ENCODE measurements at places on chromosomes 1 and 21.
A peak's percentile ranks its signal among the peaks of the same experiment; 100 is the strongest.

DNA sequence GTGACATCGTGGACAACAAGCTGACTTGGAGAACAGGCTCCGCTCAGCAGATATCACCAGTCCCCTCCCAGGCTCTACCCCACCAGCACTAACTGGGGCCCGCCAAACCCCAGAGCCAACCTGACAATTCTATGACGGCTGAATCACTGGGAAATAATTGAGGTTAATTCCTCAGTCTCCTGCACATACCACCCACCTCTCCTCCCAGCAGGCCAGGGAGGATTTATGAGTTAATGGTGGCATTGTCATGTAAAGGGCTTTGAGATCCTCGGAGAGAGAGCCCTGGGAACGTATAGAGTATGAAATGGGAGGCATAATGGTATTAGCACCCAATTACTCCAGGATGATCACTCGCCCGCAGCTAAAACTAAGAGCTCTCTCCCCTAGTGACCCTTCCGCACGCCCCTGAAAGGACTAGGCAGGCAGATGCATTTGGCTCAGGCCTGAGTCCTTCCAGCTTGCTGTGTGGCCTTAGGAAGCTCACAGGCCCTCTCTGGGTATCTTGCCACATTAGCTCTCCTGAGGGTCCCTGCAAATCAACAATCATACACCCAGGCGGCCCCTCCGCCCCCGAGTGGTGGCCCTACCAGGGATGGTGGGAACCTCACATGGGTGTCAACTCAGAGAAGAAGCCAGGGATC, 27.3 kb upstream of the PAX7 start:
- no peak for DNase-seq

- no peak for DNase-seq
Observed at GRCh38 chr1:51910221-51911000, 31.9 kb upstream of the NRDC start.

DNA sequence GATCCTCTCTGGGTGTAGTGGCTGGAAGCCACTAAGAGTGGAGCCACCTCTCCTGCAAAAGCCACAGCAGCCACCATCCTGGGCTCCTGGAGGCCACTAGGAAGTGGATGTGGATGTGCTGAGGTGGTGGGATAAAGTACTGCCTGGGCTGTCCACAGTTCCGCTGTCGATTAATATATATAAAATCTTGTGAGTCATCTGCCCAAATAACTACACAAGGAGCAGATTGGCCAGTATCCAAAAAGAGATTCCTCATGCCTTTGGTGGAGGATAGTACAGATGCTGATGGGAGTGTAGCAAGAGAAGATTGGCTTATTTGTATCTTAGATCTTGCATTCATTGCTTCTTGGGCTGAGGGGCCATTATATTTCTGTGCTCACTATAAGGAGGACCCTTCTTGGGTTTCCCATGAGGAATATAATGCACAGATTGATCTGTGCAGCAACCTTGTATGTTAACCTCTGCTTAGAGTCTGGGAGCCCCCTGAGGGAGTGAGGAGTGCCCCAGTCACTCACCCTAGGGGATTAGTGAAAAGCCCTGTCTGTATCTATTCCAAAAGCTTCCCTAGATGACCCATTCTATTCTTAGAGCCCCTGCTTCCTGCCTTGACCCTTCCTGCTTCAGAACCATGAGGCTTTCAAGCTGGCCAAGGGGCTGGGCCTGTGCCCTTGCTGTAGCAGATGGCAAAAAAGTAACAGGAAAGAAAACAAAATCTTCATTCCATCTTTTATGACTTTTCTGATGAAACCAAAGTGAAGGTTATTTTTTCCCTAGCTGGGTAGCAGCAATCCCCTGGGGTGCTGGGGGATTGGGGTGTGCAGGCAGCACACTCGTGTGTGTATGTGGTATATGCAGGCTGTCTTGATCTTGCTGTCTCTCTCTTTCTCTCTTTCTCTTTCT, 31.7 kb downstream of the RCSD1 start:
- no peak for DNase-seq

DNA sequence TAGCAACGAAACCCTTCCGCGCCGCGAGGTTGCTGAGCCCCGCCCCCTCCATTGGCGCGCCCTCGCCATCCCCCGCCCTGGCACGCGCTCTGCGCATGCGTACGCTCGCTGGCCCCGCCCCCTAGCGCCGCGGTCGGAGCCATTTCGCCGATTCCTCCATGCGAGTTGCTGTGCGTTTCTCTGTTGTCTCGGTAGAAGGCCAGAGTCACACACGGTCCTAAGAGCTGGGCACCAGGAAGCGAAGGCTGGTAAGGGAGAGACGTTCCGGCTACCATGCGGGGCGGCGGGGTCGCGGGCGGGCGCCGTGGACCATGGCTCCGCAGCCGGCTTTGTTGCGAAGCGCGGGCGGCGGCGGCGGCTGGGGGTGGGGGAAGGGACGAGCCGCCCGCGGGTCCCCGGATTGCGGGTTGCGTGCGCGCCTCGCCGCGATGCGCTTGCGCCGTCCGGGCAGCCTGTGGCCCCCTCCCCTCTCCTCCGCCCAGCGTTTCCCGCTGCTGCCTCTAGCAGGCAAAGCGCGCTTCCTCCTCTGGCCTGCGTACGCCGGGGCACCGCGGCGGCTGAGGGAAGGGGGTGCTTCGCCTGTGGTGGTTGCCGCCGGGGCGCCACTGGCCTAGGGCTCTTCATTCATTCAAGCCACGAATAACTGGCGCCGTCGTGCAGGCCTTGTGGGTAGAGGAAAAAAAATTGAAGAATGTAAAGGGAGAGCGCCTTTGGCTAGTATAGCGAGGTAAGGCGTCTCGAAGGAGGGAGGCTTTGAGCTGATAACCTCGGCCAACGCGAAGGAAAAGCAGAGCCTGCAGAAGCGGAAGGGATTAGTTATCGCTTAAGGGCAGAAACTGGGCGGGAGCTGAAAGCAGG, at the start of gene DHX9:
DHX9 (plus strand) TSS at position 139 of the 858 bp plus-strand sequence. CDS start 3,220 bp downstream, outside the sequence.
- DNase-seq = peak; percentile 95

DNA sequence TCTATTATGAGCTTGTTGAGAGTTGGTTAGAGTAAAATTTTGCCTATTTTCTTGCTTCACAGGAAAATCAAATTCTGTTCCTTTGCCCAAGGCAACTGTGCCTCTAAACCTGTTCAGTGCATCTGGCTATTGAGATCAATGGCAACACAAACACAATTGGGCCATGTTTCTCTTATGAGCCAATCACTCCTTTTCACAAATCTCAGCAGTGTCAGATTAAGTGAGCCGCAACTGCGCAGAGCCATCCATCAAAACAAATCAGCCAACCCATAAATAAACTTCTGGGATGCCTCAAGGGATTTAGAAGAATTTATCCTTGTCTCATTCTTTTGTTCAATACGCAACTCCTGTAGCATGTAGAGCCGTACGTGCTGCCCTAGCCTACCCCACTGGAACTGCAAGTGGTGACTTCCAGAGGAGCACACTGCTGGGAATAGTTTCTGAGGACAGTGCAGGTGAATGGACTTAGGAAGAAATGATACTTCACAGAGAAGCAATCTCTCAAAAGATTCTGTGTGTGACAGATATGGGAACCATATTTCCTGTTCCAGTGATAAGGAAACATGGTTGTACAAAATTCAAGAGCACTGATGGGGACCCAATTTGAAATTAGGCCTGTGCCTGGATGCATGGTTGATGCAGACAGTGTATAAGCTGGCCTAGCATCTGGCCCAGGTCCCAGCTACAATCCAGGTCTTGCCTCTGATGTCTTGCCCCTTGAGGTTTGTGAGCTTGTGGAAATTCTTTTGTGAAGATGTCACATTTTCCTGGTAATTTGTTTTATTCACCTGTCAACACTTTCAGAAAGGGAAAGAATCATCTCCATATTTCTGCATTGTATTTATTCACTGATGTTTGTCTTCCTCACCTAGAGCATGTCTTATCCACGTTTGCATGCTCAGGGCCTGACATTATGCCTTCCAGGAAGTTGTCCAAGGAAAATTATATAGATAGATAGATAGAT, 166.2 kb downstream of the URB2 start:
- DNase-seq = no peak

DNA sequence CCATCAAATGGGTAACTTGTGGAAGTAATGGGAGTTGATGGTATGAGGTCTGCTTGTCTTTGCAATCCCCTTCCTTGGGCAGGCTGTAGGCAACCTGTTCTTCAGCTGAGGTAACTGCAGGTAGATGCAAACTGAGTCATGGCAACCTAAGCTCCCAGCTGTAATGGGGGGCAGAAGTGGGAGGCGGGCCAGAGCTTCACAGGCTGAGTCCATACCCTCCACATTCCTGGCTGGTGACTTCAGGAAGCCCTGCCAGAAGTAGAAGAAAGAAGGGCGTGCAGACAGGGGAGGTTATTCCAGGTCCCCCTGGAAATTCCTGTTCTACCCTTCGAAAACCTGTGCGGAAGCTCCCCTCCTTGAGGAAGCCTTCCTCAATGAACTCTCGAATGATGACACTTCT, 44.9 kb downstream of the ARHGEF11 start:
- no peak for DNase-seq

GRCh38 chr21:40372506-40372905, 474.5 kb downstream of the DSCAM start:
- DNase-seq = no peak

DNA sequence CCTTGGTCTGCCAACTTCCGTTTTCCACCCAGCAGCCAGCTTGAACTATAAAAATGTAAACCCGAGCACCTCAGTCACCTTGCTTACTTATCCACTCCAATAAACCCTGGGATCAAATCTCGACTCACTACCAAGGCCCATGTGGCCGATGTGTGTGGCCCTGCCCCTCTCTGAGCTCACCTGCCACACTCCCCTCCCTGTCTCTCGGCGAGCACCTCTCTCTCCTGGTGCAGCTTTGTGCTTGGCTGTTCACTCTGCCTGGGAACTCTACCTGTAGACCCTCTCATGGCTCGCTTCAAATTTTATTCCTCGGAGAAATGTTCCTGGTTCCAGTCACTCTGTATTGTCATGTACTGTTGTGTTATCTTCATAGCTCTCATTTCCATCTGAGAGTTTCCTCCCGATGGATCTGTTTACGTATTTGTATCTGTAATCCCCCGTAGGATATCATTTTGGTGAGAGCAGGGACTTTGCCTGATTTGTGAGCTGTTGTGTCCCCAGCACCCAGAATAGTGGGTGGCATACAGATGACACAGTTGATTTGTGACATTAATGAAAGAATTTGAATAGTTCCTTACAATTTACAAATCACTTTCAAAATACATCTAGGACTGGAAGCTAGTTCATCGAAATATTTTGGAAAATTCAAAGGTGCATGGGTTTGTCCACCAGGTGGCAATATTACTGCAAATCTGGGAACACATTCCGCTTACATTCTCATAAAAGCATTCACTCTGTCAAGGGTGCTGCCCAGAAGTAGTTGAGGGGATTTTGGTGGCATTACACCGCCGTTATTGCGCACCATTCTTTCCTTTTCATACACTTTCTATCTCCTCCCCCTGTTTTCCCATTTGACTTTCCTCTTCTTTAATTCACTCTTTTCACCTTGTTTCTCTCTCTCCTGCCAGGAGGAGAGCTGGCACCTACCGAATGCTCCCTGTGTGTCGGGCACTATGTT, 95.3 kb downstream of the ABCA4 start:
- no peak for DNase-seq

GRCh38 chr1:31266547-31266946, 26.9 kb upstream of the NKAIN1 start:
- no peak for DNase-seq
